ENCODE measurements at places on chromosomes 16 and 17.
A peak's percentile ranks its signal among the peaks of the same experiment; 100 is the strongest.

DNA sequence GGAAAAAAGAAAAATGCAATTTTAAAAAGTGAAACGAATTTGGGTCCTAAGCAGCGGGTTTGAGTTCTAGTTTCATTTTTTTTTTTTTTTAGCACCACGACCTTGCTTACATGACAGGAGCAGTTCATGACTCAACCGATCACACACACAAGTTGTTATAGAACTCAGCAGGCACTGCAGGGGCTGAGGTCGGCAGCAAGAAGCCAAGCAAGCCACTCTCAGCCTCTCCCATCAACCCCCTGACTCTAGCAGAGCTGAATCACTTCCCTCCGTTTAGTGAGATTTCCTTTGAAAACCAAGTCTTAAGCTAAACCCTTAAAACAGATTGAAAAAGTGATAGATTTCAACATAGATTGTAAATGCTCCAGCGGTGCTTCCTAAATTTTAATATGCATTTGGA, 520.8 kb downstream of the HAPSTR1 start:
- no peak for DNase-seq

DNA sequence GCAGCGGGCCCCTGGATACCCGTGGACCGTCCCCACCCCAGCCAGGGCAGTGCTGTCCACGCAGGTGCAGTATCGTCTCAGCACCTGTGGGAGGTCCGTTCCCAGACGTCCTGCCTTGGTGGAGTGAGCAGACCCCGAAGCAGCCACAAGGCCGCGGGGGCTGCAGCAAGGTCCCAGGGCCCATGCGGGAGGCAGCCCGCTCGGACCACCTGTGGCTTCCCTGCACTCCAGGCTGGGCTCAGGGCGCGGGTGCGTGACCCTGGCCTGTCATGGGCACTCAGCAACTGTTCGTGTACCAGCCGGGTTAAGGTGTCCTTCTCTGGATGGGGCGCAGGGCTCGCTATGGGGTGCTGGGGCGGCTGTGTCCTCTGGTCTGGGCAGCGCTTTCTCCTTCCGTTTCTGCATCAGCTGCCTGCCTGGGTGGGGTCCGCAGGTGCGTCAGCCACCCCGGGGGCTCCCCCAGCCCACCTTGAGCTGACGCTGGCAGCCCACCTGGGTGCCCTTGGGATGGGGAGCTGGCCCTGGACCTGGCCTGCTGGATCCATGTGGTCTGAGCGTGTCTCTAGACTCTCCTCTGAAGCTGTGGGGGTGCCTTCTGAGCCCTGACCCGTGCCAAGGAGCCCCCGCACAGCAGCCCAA, 18.4 kb downstream of the BAHCC1 start:
- DNase-seq: no peak

DNA sequence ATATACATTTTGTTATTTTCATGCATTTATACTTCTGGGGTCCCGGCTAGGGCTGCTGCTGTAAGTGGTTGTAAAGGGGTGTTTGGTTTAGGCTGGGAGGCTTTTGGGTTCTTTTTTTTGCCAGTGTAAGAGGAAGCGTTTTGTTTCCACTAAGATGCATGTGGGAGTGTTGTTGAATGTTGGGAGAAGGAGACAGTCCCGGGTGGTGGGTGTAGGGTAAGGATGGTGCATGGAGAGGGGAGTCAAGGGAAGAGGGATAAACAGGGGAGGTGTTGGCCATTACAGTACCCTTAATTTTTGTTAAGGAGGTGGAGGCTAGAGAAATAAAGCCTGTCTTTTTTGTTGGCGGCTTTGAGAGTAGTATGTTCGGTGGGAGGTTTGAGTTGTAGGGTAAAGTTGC, 8.4 kb upstream of the ZNF747 start:
- no peak for DNase-seq

DNA sequence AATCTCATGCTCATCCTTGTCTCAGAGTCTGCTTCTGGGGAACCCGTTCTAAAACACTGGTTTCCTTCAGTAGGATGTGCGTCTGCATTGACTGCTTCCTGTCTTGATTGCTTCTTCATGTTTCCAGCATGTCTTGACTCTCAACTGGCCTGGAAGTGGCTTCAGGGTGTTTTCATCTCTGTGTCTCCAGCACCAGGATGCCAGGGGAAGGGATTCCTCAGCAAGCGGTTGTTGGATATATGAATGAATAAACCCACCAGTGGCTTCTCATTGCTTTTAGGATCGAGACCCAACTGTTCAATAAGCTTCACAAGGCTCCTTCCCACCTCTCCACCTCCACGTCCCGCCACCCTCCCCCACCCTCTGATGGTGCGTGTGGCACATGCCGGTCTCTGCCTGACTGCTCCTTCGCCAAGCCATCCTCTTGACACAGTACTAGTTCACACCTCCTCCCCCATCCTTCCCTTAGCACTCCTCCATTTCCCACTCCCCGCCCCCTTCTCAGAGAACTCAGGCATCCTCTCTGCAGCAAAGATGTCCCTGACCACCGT, 14.1 kb upstream of the TNS4 start:
- peak; percentile 39 for DNase-seq

- DNase-seq: no peak
Observed at GRCh38 chr17:7782240-7782639, 51.8 kb upstream of the KDM6B start.

GRCh38 chr16:59046335-59046734, 312.2 kb upstream of the GOT2 start:
- DNase-seq: no peak

DNA sequence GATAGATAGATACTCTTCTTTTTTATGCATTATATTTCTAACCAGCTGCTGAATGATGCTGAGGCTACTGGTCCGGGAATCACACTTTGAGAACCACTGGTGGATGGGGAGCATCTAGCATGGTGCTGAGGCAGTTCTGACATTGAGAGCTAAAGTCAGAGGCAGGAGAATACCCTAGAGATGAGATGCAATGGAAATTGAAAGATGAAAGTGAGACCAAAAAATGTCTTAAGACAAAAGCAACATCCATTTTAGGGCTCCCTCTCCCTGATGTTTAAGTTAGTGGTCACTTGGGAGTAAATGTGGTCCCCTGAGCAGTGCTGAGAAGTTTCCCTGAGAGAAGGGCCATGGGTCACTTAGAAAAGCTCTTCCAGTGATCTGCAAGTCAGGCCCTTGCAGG, 6.8 kb downstream of the PCTP start:
- no peak for DNase-seq

- DNase-seq: peak; percentile 78
Observed at GRCh38 chr17:81400154-81400977, 5.1 kb downstream of the BAHCC1 start.

GRCh38 chr16:88479793-88480760, 27.0 kb downstream of the ZFPM1 start:
- DNase-seq: no peak

DNA sequence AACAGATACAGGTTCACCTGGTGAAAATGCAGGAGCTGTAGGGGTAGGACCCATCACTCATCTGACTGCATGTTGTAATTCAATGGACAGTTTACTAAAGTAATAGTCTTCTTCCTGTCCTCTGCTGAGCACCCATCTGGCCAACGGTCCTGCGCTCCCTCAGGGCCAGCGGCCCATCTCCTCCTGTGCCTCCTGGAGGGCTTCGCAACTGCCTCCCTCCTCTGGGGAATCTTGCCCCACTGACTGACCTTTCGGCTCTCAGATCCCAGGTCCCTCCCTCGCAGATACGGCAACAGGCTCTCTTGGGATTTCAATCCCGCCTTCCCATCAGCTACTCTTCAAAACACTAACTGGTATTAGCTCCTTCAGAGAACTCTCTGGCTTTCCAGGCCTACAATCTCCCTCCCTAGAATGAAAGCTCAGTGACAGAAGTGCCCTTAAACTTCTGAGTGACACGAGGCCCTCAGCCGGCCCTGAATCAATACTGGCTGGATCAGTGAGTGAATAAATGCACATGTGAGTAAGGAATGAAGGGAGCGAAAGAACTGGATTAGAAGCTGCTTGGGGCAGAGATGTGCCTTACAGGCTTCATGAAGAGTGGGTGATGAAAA, 1.3 kb downstream of the PEMT start:
- no peak for DNase-seq

GRCh38 chr16:2429034-2429770, at the start of gene CCNF:
CCNF (plus strand) TSS chr16:2429447; CDS start chr16:2429482, 35 bp downstream.
- peak; percentile 45 for DNase-seq

DNA sequence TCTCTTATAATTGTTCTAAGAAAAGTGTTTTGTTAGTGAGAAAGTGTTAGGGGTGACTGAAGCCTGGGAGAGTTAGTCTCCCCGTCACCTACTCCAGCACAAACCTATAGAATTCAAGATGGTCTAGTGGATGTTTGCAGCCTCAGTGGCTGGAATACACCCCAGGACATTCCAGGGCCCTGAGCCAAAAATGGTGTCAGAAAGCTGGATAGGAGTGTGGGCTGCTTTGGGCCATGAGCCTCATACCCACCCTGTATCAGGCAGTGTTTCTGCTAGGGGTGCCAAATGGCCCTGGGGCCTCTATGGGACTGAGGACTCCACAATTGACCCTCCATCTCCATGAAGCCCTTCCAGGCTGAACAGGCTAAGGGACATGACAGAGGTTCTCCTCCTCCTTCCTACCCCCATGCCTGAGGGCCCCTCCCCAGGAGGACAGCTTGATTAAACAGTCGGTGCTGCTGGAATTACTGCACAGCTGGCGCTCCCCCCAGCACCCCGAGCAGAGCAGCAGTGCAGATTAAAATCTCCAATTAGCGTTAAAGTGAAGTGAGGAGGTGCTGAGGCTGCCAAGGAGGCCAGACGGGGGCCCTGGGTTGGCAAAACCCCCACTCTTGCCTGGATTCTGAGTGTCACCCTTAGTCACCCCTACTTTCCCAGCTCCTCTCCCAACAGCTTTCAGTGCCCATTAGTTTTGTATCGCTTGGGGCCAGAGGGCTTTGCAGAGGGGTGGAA, 59.1 kb downstream of the NEUROD2 start:
- DNase-seq: no peak

- DNase-seq: peak; percentile 40
Observed at GRCh38 chr17:76791053-76791980, 53.4 kb downstream of the MFSD11 start.

DNA sequence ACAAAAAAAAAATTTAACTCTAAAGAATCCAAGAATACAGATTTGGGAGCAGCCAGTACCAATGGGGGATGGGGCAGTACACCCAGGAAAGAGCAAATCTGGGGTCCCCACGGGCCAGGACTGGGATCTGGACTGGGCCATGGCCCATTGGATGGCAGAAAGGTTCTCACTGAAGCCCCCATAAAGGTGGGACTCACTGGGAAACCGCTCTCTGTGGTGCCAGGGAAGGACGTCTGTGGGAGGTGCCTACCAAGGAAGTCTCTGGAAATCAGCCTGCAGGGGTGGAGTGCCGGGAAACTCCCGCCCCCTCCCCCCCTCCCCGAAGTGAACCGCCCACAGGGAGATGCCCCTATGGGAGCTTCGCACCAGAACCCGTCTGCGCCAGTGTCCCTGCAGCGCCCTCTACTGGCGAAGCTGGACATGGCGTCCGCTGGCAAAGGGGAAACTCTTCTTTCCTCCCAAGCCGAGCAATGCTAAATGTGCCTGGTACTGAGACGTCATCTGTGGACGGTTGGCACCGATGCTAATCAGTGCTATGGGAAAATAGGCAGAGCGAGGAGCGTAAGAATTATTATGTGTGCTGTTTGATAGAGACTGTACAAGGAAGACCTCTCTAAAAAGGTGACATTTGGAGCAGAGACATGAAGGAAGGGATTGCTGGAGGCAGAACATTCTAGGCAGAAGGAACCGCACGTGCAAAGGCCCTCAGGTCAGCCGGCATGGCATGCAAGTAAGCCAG, 671.1 kb downstream of the WWOX start:
- DNase-seq: peak; percentile 42

DNA sequence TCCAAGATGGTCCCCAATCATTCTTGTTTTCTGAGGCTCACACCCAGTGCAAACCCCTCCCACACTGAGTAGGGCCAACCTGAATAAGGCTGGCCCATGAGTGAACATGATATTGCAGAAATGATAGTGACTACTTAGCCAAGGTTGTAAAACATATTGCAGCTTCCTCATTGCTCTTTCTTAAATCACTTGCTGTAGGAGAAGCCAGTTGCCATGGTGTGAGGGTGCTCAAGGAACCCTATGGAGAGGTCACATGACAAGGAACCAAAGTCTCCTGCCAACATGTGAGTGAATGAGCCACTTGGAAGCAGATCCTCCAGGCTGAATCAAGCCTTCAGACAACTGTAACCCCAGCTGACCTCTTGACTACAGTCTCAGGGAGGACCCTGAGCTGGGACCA, 191.4 kb downstream of the RGS9 start:
- no peak for DNase-seq

DNA sequence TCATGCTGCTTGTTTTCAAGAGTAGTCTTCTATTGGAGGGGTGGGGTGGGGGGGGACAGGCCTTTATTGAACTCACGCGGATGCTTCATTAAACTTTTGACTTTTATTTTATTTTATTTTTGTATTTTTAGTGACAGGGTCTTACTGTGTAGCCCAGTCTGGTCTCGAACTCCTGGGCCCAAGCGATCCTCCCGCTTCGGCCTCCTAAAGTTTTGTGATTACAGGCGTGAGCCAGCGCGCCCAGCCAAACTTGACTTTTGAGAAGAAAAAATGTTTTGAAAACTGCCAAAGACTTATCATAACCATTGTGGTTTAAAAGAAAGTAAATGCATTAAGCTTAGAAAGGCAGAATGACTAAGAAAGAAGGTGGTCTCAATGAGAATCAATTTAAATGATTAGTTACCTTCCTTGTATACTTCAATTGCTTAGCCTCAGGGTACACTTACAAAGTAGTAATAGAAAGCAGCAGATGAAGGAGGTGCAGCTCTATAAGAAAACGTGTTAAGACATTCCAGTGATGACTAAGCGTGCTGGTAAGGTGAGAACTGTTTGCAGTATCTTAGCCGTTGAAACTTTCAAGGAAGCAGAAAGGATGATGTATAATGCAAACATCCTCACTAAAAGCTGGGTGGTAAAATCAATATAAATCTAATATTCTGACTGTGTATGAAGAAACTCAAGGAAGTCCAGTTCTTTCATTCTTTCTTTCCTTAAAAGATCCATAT, 1.2 kb downstream of the AP2B1 start:
- no peak for DNase-seq

DNA sequence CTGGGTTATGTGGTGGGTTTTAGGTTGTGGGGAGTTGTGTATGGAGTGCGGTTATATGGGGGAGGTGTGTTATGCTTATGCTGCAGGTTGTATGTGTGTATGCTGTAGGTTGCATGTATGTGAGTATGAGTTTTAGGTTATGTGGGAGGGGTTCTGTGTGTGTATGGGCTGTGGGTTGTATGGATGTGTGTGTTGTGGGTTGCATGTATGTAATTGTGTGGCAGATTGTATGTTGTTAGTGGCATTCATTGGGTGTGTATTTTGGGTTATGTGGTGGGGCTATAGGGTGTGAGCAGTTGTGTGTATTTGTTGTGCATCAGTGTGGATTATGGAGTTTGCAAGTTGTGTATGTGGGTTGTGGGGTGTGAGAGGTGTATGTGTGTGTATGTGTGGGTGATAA, 277.4 kb downstream of the NPIPA8 start:
- DNase-seq: no peak

All from Kasumi-1 (cell line).